ENCODE measurements at places on chromosomes 13 and 19.

DNA sequence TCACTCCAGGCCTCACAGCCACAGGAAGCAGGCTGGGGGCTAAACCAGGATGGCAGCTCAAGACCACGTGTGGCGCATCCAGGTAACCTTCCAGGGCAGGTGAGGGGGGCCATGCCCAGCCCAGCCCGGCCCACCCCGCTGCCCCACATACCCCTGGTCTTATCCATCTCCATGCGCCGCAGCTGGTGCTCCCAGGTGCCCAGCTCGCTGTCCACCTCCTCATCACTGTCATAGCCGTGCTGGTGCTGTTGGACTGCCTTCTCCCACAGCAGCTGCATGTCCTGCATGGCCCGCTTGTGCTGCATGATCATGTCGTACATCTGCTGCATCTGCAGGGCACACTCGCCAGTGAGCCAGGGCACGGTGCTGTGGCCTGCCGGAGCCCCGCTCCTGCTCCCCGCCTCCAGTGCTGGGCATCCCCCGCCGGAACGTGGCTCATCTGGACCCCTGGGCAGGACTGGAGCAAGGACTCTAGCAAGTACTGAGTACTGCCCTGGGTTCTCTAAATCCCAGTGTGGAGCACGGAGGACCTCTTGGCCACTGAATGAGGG lies 6.0 kb upstream of the TM6SF2 start:
- no peak for DNase-seq

DNA sequence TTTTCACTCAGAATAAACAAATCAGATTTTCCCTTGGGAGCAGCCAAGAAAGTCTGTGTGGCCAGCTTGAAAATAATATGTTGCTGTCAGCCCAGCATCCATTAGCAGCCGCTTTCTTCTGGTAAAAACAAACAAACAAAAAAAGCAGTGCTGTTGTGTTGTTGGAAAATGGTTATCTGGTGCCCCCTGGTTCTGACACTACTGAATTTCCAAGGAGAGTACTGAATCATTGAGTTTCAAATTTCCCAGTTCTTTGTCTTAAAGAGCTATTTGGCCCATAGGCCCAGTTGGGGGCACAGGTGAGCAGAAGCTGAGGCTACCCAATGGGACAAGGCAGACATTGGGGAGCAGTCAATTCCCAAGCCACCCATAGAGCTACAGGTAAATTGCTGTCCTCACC lies 995.9 kb downstream of the UQCRFS1 start:
- no peak for DNase-seq

- DNase-seq: no peak
Measured at GRCh38 chr19:42247640-42248199, 5.3 kb upstream of the GSK3A start.

- DNase-seq: no peak
Measured at GRCh38 chr13:80547341-80547740, 206.4 kb upstream of the SPRY2 start.

DNA sequence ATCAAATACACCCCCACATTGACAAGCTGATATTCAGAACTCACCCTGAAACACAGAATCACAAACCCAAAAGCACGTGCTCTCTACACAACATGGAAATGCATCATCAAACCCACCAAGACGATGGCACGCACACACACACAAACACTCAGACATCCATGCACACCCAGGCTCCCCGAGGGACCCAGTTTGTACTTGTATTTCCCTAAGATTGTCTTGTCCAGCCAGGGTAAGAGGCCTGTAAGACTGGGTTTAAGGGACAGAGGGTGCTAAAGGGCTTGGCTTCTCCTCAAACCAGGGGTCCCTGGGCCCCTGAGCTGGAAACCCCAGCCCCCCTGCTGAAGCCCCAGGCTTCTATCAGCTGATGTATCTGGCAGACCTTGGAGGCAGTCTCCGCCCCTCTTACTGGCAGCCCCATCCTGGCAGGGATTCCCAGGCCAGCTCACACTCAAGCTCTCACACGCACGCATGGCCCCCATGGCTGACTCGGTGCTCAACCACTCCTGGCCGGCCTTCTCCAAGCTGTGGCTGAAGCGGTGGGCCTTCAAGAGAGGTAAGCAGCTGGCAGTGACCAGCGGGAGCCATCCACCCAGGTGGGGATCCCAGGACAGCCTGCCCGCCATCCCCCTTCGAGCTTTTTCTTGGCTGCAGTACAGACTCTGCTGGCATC lies 6.5 kb downstream of the ARHGEF18 start:
- DNase-seq: no peak

- no peak for DNase-seq
Measured at GRCh38 chr13:100179276-100179675, 90.4 kb downstream of the PCCA start.

GRCh38 chr13:60074397-60074796 lies 89.3 kb downstream of the DIAPH3 start:
- no peak for DNase-seq

DNA sequence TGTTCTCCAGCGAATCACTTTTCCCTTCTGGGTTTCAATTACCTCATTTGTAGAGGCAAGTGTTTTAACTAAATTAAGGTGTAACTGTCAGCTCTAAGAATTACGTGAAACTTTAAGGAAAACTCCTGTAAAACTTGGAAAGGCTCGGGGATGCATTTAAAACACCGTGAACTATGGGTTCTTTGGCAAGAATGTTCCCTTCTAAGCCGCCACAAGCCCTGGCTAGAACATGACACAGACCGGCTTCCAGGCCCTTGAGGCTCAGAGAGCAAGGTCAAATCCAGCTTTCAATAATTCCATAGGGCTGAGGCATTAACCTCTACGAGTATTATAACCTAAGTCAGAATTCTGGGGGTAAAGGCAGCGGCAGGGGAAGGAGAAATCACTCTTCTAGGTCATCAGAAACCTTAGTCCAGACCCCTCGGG lies 685 bp downstream of the VWA8 start:
- DNase-seq: no peak

- DNase-seq: no peak
Measured at GRCh38 chr13:94236132-94236531, 243.3 kb downstream of the DCT start.

DNA sequence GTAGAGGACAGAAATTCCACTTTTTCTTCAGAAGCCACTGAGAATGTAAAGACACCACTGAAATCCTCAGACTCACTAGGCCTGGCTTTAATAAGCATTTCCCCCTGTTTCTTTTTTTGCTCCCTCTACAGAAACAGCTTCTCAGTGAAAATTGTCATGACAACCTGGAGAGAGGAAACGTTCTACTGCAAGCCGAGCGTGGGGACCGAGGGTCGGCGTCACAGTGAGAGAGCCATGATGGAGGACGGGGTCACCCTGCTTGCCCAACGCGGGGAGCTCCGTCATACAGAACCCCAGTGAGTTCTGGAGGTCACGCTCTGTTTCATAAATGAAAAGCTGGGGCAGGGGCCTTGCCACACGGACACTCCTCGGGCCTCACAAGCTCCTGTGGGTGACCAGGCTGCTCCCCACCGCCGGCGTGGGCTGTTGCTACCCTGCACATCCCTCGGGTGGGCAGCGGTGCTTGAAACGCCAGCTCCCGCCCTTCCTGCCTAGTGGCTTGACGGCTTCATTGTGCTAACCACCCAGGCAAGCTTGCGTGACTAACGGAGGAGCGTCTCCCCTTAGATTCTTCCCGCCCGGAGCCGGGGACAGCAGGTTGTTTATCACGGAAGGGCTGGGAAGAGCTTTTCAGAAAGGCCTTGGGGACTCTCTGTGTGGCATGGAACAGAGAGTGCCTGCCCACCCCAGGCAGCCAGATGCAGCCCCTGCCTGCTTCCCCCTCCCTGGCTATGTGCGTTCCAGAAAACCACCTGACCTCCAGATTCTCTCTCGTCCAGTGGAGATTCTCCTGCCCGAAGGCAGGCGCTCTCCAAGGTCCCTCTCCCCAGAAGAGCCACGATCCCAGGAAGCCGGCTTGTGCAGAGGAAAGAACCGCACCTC lies 153.6 kb downstream of the KATNAL1 start:
- no peak for DNase-seq

GRCh38 chr19:36136964-36137686 lies 2.7 kb upstream of the CAPNS1 start:
- peak; percentile 72 for DNase-seq

GRCh38 chr13:41802684-41803444 lies 158.0 kb downstream of the VWA8 start:
- no peak for DNase-seq

- DNase-seq: no peak
Measured at GRCh38 chr19:32421589-32422361, 16.2 kb downstream of the DPY19L3 start.

- no peak for DNase-seq
Measured at GRCh38 chr13:48571126-48571913, 38.4 kb upstream of the RCBTB2 start.

- DNase-seq: no peak
Measured at GRCh38 chr19:5148794-5149190, 179.9 kb downstream of the KDM4B start.
